ENCODE measurements at places on chromosomes 7 and 10. TPM values are rescaled to one million over a fixed set of nuclear protein-coding genes. Genes with fewer than 3 reads are reported as not detected.
A peak's percentile ranks its signal among the peaks of the same experiment; 100 is the strongest.

- no peak for DNase-seq
Observed at GRCh38 chr7:159328096-159328495, 183.4 kb upstream of the VIPR2 start.

GRCh38 chr10:97684866-97685394 is 2.1 kb downstream of the AVPI1 start:
- no peak for DNase-seq

DNA sequence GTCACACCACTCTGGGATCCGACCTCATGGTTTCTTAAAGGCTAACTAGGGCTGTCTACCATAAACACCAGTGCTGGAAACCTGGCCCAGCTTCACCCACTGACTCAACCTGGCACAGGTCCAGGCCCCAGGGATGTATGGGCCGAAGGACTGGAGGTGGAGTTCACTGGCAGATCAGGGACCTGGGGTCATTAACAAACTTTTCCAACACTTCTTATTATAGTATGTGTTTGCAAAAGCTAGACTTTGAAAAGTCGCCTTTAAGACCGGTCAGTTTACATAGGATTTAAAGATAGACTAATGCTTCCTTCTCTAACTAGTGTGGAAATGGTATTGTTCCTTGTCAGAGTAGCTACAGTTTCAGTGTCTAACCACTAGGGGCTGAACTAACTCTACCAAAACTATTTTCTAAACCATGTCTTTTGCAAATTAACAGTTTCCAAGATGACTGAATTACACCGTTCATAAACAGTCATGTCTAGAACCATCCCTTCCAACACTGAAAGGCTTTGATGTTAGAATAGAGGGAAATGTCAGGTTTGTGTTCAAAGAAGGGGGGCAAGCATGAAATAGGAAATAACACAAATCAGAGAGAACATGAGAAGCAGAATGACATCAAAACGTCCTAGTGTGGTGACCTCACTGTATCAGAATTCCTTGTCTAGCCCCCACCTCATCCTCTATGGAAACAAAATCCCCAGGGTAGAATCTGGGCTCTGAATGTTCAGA is 29.7 kb downstream of the STN1 start:
- DNase-seq: peak; percentile 93

Gene HACD1
- total RNA-seq: 26.6 TPM

Gene CHAT
- not detected for total RNA-seq

DNA sequence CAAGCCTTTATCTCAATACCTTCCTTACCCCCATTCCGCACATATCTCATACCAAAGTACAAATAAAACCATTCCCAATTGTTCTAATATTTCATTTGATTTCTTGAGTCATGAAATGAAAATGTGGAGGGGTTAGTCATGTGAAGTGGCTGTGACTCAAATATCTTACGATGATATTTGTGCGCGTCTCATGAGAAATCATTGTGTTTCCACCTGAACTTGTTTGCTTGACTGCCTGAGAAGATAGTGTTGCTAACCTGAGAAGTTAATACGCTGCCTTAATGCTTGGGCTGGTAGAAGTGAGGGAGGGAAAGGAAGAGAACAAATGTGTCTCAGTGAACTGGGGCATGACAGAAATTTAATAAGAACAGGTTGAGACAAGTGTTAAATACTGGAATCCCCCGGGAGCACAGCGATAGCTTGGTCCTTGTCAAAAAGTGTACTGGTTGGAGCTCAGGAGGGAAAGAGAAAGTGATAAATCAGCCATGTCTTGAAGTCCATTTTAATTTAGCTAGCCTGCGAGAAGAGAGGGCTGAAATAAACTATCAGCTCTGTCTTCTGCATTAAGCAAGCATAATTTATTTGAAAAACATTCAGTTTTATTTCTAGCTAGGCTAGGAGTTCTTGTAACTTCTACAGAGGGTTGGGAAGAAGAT is 7.2 kb upstream of the EPHA1 start:
- no peak for DNase-seq
